Stimulated activated CD4-positive, alpha-beta T cell treated with anti-CD3 and anti-CD28 coated beads, TNF-alpha, amount 100 ng/mL, for 24 hours (primary cell): ENCODE measurements at places on chromosomes 7 and 10.
A peak's percentile ranks its signal among the peaks of the same experiment; 100 is the strongest.

DNA sequence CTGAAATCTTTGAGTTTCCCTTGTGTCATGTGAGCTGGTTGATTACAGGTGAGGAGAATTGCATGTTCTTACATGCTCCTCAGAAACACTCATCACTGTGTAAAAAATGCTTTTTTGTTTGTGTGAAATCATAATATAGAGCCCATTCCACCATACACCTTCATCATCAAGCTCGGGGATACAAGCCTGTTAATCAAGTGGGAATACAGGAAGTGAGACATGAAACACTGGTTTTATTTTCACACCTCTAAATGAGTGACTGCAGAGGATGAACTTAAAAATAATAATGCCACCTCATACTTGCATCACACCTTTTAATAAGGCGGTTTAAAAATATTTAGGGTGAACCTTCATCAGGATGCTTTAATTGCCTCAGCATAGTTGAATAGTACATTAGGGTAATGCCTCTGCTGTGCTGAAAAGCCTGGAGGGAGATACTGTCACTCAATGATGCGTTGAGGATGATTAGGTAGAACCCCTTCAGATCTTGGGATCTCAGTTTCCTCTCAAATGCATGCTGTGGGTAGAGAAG lies 164.6 kb downstream of the AUTS2 start:
- DNase-seq: no peak

DNA sequence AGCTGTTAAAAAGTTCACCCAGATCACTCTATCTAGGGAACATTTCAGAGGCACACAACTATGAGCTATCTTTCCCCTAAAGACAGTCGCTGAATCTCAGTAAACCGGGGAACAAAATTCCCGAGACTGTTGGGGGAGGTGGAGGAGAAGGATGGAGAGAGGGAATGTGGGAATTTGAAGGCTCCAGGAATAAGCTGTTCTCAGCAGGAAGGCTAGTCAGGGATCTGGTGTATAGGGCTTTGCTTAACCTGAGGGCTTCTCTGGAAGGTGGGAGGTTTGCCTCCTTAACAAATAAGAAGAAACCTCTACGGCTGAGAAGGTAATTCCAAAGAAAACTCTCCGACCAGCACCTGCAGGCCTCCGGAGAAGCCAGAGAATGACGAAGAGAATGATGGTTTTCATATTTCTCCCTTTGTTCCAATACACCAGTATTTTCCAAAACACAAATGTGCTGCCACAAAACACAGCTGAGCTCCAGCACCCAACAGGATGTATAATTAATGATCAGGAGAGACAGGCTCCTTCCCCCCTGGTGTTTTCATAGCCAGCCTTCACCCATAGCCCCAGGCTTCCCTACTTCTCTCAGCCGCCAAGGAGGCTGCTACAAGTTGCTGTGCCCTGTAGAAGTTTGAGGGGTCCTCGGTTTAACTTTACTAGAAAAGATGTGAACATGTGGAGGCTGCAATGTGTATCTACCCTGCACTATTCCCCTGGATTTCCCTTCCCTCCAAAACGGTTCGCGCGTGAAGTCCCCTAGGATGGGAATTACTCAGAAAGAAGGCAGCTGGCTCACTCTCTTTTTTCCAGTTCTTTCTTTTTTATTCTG lies 2.0 kb downstream of the KCNMA1 start:
- DNase-seq: no peak

DNA sequence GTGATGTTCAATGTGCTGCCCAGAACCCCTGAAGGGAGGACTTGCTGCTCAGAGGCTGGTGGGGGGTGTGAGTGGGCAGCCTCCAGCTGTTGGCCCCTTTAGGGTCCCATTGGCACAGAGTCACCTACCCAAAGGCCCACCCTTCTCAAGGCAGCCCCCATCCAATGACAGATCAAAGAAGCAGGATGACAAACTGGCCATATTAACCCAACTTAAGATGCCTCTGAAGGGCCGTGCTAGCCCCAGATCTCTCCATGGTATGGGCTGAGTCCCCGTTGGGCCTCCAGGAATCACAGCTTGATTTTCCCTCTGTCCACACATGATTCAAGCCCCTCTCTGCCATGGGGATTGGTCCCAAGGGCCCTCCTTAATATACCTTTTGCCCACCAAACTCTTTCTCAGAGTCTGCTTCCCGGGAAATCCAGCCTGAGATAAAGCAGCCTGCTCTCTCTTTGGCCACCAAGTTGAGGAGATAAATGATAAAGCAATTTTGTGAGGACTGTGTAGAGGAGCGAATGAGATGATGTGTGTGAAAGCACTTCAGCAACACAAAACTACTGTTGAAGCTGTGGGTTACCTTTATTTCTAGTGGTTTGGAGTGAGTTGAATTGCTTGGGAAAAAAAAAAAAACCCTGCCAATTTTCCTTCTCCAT lies 38.2 kb upstream of the C10orf71 start:
- no peak for DNase-seq

- no peak for DNase-seq
Observed at GRCh38 chr7:10192074-10192473, 781.6 kb upstream of the PHF14 start.

DNA sequence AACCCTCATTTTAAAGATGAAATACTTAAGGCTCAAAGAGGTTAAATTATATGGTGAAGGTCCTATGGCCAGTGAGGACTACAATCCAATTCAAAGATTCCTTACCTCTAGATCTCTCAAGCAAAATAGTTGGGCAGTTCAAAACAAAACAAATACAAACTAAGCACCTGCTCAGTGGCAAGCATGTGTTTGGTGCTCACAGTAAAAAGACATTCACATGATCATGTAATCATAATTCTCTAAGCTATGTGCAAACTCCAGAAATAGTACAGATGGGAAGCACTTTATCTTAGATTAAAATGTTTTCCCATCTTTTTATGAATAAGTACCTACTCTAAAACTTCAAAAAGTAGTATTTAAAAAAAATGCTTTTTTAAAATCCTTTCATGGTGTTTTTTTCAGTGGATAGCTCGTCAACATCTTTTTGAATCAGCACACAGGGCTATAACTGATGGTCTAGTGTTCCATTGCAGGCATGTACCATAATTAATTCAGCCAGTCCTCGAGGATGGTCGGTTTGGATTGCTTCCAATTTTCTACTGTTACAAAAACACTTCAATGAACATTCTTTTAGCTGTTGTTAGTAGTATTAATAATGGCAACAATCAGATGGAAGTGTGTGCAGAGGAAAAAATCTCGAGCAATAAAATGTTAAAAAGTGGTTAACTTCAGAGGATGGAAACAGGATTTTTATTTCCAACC lies 58.4 kb downstream of the CHCHD3 start:
- DNase-seq: no peak

- DNase-seq: no peak
Observed at GRCh38 chr10:95860166-95860940, 47.4 kb upstream of the CC2D2B start.

DNA sequence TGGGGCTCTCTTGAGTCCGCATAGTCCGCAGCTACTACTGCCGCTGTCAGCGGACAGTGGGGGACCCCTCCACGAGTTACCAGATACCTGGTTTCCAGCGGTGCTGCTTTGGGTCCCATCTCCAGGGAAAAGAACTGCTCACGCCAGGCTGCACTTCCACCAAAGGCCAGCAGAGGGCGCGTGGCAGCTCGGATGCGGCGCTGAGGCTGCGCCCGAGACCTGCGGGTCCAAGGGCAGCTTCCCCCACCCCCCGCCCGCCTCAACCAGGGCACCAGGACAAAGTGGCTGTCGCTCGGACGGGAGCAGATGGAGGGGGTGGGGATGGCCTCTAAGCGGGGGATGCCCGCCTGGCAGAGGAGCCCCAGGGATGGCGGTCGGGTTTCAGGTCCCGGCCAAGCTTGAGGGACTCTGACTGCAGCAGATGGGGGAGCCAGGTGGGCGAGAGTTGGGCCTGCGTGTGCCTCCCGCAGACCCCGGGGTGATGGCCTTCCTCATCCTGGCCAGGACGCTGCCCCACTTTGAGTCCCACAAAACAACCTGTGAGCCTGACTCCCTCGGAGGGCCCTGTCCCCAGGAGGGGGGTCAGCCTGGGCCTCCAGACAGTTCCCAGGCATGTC lies 23.8 kb upstream of the ZNF735 start:
- DNase-seq: peak; percentile 32

DNA sequence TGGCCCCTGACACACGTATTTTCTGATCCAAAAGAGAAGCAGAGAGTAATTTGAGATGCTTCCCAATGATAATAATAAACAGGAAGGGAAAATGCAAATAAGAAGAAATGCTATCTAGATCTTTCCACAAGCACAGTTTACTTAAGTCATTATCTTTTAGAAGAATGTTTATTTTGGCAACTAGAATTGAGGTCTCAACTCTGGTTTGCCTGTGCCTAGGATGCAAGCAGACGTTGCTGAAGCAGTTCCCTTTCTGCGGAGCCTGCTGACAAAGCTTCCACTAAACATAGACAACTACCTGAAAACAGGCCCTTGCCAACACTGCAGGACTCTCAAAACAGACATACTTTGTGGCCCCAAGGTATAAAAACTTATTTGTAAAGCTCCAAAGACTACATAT lies 315.8 kb upstream of the POM121L12 start:
- DNase-seq: no peak

GRCh38 chr7:120998996-120999565 lies 10.6 kb downstream of the CPED1 start:
- DNase-seq: no peak

GRCh38 chr10:3395041-3395440 lies 222.5 kb upstream of the PITRM1 start:
- DNase-seq: no peak

DNA sequence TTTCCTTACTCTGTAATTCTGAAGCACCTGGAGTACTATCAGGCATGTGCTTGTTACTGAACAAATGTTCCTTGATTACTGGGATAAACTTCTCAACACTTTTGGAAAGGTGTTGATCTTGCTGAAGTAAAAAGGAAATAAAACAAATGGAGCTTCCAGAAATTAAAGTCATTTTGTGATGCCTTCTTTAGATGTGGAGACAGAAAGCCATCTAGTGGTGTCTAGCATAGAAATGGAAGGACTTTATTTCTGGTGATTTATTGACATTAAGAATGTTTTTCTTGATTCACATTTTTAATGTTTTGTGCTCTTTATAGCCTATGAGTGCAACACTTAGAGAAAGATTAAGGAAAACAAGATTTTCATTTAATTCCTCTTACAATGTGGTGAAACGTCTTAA lies 1.4 kb downstream of the SFR1 start:
- DNase-seq: no peak

DNA sequence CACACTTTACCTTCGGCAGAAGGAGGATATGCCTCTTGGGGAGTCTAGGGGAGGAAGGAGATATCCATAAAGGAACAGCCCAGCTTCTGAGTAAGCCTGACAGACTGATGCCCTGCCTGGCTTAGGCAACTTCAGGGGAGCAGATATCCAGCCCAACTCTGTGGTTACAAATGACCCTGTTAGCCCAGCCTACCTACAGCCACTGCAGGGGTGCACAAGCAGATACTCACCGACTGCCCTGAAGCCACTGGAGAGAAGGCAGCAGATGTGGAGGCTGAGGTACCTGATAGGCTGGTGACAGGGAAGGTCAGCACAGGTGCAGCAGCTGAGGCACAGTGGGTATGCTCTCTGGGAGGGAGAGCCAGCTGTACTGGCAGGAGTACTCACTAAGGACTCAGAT lies 770.2 kb downstream of the GRID1 start:
- DNase-seq: no peak

- DNase-seq: no peak
Observed at GRCh38 chr7:47413526-47414341, 168.2 kb downstream of the TNS3 start.

DNA sequence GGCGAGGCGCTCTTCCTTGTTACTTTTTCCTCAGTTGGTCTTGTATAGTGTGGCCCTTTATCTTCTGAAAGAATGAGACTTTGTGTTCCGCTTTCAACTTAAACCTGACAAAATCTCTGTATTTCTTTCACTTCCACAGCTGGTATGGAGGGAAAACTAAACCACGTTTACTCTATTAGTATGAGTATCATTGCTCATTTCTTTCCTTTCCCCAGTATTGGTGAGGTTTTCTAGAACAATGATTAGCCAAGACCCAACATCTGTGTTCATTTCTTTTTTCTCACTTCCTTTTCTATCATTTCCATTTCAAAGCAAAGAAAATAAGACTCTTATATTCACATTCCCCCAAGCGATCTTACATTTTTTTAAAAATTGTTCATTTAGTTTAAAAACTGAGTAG lies 165.3 kb downstream of the PAXIP1 start:
- no peak for DNase-seq

DNA sequence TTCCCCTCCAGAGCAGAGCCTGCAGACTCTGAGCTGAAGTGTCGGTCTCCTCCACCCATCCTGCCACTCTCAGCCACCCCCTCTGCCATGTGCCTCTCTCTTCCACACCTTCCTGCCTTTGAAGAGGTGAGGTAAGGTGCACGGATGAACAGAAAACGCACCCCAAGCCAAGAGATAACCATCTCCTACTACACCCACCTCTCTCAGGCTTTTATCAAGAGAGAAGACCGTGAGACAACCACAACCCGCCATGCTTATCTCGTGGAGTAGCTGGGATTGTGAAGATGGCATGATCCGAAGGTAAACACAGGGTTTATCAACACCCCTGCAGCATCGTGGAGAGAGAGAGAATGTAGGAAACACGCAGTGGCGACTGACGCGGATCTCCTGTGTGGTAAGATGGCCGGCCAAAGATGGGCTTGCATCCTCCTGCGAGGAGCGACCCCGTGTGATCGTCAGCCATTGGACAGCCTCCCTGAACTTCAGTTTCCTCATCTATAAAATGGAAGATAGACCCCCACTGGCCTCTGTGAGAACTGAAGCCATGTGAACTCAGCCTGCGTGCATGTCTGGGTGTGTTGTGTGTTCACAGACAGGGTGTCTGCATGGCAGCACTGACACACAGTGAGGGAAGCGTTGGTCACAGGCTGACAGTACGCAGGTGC lies 219.0 kb downstream of the DIP2C start:
- no peak for DNase-seq

DNA sequence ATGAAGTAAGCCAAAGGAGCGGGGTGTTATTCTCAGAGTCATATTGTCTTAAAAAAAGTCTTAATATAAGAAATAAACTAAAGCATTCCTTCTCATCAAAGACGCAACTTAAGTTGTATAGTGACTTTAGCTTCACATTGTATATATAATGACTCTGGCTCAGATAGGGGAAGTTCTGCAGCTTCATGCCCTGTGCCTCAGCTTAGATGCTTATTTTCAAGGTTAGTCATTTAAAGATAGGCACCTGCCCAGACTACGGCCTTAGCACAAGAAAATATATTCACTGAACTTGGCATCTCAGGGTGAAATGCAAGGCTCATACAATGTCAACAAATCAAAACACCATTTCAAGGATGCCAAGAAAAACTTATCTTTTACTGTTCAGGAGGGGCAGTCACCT lies 52.8 kb upstream of the DNAJB12 start:
- no peak for DNase-seq

- no peak for DNase-seq
Observed at GRCh38 chr10:60203993-60204618, 185.6 kb downstream of the ANK3 start.

GRCh38 chr10:78511324-78512204 lies 477.9 kb downstream of the RPS24 start:
- no peak for DNase-seq
